A549 treated with CpdA at 1 μM for 4 hours (cell line): ENCODE measurements at places on chromosomes 5 and 9. TPM values are rescaled to one million over a fixed set of nuclear protein-coding genes. Genes with fewer than 3 reads are reported as not detected.

The TSSK1B gene
- not detected in 5 replicates for total RNA-seq

The SEMA6A gene
- total RNA-seq = 0.07 to 0.21 TPM (median 0.13 TPM) in 5 replicates

The SLC9A3 gene
- 2.1 to 2.5 TPM (median 2.4 TPM) in 5 replicates for total RNA-seq

The SARDH gene
- total RNA-seq = 0.07 to 0.13 TPM (median 0.08 TPM) in 4 of 5 replicates, not detected in the other

The ENTREP1 gene
- 0.48 to 0.73 TPM (median 0.50 TPM) in 5 replicates for total RNA-seq

The FAM151B gene
- 1.5 to 3.7 TPM (median 1.7 TPM) in 5 replicates for total RNA-seq

The SPATA31D4 gene
- not detected in 5 replicates for total RNA-seq

The IL11RA gene
- total RNA-seq = 5.0 to 6.7 TPM (median 5.6 TPM) in 5 replicates

The TSLP gene
- total RNA-seq = not detected in 5 replicates

The PHYKPL gene
- 6.4 to 11.6 TPM (median 7.9 TPM) in 5 replicates for total RNA-seq

The FBXL17 gene
- total RNA-seq = 4.3 to 9.5 TPM (median 7.0 TPM) in 5 replicates

The SUSD3 gene
- total RNA-seq = 0.50 to 0.62 TPM (median 0.54 TPM) in 5 replicates

The PHAX gene
- 49.3 to 69.2 TPM (median 53.1 TPM) in 5 replicates for total RNA-seq
